ENCODE measurements at places on chromosomes 4 and X. TPM values are rescaled to one million over a fixed set of nuclear protein-coding genes. Genes with fewer than 3 reads are reported as not detected.

- no peak for DNase-seq
Measured at GRCh38 chrX:38881727-38882126, 80.5 kb downstream of the MID1IP1 start.

GRCh38 chr4:152666946-152667345 lies 12.9 kb downstream of the TMEM154 start:
- no peak for DNase-seq

GRCh38 chr4:75107755-75108612 lies 175.1 kb downstream of the PARM1 start:
- no peak for DNase-seq

GRCh38 chr4:106316773-106317409 lies 541 bp downstream of the AIMP1 start:
- DNase-seq: no peak

DNA sequence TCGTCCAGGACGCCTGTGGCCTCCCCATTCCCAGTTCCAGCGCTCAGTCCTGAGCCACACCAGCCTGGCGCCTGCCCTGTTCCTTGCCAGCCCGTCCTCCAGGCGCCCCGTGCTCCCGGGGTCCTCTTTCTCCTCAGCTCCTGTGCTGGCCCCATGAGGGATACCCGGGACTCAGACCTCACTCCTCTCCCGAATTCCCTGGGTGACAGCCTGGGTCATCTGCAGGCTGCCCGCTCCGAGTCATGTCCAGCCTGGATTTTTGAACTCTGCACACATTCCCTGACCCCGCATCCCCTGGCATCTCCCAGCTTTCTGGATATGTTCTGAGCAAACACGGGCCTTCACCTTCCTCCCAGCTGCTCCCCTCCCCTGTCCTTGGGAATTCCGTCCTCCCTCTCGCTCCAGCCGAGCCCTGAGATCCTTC lies 14.9 kb upstream of the ADD1 start:
- DNase-seq: no peak

DNA sequence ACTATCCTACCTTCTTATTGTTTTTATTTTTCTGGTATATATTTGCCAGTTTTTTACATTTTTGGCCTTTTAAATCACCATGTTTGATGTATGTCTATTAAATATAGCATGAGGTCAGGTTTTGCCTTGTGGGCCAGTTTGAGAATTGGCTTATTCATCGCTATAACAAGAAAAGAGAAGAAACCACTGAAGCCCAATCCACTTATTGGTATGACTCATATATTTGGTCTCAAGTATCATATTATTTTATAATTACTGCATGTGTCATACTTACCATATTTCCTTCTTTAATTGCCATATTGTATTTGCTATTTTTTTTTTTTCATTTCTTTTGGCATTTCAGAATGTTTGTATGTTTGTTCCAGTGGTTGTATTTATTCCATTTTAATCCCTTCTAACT lies 99.3 kb downstream of the IRF2 start:
- DNase-seq: no peak

DNA sequence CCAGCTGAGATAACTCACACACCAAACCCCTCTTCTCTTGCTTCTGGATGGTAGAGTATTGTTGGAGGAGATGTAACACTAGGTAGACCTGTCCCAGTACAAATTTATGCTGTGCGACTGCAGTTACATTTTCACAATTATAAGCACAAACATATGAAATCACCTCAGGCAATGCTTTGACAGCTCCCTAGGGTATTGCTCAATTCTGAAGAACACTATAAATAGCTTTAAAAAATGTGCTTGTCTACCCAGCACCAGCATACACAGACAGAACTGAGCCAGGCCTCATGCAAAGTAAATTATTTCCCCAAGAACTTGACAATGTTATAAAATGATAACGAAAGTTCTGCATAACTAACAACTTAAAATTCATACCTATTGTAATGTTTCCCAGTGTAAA lies 1999.1 kb upstream of the ADGRL3 start:
- DNase-seq: no peak

Gene SOWAHD
- total RNA-seq: 2.0 TPM

Gene SLC9A7
- total RNA-seq: 2.8 TPM

Gene GAGE1
- total RNA-seq: not detected

Gene GASK1B
- 0.55 TPM for total RNA-seq

Gene PRKG2
- total RNA-seq: 5.9 TPM

Gene OSTC
- total RNA-seq: 49.6 TPM

Gene XKRX
- 2.3 TPM for total RNA-seq
